ENCODE measurements at places on chromosomes 3 and 15.

- no peak for DNase-seq
Measured at GRCh38 chr15:38824719-38825118, 260.1 kb upstream of the RASGRP1 start.

- no peak for DNase-seq
Measured at GRCh38 chr15:52746162-52746757, 43.9 kb downstream of the ONECUT1 start.

DNA sequence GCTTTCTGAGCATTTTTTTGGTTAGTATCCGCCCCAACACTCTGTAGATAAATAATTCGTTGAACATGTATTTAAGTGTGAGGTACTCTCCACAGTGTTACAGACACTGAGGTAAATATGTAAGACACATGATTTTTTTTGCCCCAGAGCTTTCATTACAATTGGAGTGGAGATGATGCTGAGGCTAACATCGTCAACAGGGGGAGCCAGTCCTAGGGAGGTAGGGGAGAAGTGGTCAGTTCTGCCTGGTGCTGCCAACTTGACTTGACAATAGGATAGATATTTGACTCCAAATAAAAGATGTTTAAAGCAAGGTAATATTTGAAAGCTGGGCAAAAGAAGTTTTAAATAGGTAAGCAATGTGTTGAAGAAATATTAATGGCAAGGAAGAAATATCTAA, 295.7 kb downstream of the UNC13C start:
- DNase-seq: no peak

DNA sequence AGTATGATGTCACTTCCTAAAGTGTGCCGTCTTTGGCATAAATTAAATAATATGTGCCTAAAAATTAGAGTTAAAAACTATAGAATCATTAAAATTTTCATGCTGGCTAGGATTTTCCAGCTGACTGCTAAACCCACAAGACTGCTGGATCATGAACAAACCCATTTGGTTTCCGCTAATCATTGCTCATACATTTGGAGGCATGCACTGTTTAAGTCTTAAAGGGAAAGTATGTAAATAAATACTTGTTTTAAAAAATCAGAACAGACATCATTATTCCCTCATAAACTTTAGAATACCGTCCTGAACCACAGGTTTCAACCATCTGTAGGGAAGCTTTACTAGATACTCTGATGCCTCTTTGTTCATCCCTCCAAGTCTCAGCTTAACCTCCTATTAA, 26.5 kb downstream of the ATP6V1A start:
- peak; percentile 13 for DNase-seq

GRCh38 chr3:52503788-52504424, 8.8 kb downstream of the STAB1 start:
- no peak for DNase-seq

DNA sequence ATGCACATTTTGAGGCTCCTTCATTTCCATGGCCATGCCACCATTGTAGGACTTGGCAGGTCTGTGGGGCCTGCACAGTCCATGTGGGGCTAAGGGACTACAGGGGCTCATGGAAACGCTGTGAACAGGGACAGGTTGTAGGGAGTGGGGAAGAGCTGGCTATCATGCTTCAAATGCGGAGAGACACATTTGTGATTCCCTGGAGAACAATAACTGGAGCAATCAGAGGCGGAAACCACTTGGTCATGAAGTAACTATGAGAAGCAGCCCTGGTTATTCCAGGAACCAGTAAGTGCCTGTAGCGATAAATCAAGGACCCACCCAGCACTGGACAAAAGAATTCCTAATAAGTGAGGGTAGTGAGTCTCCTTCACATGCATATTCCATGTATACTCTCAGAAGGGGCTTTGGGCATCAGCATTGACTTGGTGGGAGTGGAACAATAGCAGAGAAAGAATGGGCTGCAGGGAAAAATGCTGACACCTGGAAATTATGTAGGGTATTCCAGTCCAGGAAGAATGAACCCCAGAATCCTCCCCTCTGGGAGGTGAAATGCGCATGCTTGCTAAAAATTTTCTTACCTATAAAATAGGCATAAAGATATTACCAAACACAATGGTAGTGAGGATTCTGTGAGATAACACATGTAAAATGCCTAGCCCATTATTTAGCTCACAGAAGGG, 251.4 kb upstream of the ROPN1 start:
- no peak for DNase-seq

- DNase-seq: no peak
Measured at GRCh38 chr3:153219146-153219545, 57.1 kb downstream of the RAP2B start.

GRCh38 chr3:48016301-48016973, at the start of gene MAP4:
Gene MAP4 (minus strand): TSS chr3:48016416. CDS start chr3:47998860, 17,556 bp downstream.
- peak; percentile 47 for DNase-seq

DNA sequence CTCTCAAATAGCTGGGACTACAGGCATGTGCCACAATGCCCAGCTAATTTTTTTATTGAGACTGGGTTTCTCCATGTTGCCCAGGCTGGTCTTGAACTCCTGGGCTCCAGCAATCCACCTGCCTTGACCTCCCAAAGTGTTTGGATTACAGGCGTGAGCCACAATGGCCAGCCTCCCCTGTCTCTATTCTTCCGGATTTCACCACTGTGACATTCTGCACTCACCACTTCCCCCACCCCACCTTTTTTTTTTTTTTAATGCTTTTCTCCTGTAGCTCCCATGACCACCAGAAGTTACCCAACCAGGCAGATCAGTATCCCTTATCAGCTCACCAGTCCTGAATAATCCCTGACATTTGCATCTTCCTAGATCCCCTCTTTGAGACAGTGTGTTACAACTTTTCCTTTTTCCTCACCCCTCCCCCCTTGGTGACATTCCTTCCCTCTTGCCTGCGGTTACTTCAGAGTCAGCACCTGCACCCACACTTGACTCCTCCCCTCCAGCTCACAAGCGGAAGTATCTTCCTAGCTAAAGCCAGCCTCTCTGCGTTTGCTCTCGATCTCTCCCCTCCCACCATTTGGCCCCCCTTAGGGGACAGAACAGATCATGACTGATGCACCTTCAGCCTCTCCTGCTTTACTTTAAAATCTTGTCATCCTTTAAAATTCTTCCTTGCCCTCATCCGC, 13.5 kb upstream of the ZNF592 start:
- DNase-seq: peak; percentile 53

DNA sequence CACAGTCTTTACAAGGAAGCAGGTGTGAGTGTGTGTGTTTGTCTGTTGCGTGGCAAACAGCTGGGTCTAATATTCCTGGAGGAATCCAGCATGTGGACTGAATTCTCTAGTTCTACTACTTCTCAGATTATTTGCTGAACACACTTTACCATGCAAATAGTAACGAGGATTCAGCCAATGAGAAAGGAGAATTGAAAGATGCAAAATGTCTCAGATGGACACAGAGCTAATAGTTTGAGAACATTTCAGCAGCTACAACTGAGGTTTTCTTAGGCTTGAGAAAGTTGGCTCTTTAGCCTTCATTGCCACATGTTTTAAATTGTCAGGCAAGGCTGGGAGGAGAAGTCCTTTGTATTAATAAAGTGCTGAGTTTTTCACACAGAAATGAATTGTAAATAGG, 568.0 kb upstream of the MDFIC2 start:
- DNase-seq: no peak

DNA sequence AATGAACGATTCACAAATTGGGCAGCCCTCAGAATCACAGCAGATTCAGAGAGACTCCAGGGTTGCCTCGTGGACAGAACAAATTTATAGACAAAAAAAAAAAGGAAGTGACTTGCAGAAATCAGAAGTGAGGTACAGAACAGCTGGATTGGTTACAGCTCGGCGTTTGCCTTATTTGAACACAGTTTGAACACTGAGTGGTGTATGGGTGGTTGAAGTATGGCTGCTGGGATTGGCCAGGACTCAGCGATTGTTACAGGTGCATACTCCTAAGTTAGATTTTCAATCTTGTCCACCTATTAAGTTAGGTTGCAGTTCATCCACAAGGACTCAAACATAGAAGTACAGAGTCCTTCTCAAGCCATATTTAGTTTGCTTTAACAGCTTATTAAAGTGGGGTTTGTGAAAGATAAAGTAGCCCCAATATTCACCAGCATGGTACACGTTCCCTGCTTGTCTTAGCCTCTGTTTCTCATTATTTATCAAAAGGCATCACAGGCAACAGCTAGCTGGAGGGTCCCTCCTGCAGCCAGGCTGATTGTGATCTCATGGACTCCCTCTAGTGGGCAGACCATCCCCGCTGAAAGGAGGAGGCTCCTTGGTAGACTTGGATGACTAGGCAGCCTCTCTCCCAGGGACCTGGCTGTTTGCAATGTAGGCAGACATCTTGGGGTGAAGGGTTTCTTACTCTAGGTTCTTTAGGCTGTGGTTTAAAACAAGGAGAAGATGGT, 17.6 kb upstream of the ALDH1L1 start:
- peak; percentile 80 for DNase-seq

DNA sequence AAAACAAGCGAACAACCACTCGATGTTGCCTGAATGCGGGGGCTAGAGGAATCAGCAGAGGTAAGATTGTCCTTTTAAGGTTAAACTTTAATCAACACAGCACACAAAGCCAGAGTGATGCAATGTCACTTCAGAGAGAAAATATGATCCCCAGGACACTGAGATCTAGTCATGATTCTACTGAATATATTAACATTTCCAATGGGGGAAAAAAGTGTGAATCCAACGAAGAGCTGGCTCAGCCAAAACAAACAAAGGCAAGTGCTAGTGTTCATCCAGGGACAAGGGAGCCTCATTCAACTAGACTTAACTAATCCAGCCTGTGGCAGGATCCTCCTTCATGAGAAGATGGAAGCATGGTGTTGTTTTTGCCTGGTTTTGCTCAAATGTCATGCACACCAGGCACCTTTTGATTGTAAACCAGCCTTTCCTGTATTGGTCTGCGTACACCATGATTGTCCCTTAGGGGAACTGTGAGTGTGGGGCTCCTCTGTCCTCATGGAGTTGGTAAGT, 35.8 kb downstream of the SCG5 start:
- peak; percentile 28 for DNase-seq

GRCh38 chr15:100802421-100803170, 77.0 kb upstream of the ALDH1A3 start:
- DNase-seq: no peak

DNA sequence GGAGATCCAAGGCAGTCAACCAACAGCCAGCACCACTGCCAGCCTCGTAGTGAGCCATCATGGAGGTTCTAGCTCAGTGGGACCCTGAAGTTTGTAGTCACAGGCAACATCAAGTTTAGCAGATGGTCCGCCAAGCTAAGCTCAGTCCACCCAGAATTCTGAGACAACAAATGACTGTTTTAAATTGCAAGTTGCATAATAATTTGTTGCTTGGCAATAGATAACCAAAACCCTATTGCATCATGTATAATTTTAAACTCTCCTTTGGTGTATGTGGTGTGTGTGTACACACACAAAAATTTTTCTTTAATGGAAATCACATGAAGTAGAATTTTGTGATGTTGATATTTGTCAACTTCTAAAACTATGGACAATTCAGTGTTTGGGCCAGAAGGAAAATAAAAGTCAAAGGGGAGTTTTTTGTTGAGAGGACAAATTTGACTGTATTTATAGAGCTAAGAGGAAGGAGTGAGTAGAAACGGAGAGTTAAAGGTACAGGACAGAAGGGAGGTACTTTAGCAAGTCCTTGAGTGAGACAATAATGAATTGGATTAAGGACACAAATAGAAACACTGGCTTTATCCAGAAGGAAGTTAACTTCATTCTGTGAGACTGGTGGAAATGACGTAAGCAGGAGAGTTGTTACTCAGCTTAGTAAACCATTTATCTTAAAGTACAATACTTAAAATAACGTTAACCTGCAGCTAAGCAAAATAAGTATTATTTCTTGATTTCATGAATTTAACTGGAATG, 83.6 kb downstream of the NCEH1 start:
- DNase-seq: no peak

DNA sequence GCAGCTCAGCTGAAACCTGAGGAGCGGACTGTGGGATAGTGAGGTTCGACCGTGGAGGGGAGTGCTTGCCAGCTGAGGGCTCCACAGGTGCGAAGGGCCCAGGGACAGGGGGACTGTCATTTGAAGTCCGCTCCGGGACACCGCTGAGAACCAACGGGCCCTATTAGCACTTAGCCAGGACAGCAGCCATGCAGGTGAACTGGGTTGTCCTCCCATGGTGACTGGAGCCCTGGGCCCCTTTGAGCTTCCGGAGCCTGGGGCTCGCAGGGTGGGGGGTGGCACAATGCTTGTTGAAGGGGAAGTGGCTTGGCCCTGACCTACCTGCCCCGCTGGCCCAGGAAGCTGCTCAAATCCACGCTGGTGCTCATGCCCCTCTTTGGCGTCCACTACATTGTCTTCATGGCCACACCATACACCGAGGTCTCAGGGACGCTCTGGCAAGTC, 24.7 kb downstream of the PTH1R start:
- no peak for DNase-seq

DNA sequence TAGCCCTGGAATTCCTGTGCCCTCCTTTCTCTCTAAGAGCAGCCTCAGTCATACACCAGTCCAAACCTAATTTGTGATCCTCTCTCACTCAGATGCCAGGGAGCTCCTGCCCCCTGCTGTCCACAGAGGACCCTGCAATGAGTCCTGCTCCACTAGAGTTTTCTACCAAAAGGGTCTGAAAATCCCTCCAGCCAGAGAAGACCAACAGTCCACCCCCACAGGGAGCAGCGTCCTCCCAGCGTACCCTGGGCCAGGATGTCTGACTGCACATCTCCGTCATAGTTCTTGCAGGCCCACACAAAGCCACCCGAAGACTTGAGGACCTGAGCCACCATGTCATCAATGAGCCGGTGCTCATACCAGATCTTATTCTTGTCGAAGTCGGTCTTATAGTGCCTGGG, 15.4 kb downstream of the IDH2 start:
- DNase-seq: peak; percentile 39

DNA sequence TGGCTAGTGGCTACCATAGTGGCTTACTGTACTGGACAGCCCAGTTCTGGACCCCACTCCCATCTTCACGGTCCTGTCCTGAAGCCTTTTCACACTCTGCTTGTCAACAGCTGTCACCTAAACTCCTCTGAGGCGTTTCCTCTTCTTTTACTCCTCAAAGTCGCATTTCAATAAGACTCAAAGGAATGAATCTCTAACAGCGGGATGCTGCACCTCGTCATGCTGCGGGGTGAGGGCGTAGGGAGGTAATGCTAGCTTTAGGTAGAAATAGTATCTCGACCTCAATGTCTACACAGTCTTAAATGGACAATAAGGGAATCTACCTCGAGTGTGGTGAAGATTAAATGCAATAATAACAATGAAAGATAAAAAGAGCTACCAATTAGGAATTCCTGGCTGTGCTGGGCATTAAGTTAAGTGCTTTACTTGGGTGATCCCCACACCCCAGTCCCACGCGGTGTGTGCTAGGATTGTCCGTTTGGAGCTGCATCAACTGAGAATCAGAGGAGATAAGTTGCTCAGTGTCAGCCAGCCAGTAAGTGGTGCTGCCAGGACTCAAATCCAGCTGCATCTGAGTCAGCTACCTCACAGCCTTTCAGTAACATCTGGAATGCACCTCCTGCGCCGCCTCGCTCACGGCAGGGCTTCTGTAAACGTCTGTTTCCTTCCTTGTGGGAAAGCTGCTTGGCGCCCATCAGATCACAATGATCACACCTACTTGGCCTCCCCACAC, 14.0 kb downstream of the PLA2G4D start:
- peak; percentile 46 for DNase-seq

GRCh38 chr3:193816656-193817311, 223.8 kb downstream of the OPA1 start:
- DNase-seq: no peak

GRCh38 chr3:73245459-73245858, 184.0 kb downstream of the EBLN2 start:
- no peak for DNase-seq

Measured in Daoy (cell line).